ENCODE measurements at places on chromosomes 16 and 17.

DNA sequence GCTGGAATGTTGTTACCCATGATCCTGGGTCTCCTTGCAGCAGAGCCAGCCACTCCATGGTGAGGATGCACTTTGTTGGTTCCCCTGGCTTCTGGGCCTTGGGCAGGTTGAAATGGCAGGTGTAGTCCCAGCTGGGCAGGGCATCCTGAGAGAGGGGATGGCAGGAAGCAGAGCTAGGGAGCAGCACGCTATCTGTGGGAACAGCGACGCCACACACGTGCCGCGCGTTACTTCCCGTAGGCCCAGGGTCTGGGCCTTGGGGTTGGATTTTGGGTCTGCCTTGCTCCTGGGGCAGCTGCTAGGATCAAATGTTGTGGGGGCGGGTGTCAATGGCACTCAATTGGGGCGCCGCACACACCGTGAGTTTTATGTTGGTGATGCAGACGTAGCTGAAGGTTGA lies 368.0 kb downstream of the CPPED1 start:
- no peak for DNase-seq

DNA sequence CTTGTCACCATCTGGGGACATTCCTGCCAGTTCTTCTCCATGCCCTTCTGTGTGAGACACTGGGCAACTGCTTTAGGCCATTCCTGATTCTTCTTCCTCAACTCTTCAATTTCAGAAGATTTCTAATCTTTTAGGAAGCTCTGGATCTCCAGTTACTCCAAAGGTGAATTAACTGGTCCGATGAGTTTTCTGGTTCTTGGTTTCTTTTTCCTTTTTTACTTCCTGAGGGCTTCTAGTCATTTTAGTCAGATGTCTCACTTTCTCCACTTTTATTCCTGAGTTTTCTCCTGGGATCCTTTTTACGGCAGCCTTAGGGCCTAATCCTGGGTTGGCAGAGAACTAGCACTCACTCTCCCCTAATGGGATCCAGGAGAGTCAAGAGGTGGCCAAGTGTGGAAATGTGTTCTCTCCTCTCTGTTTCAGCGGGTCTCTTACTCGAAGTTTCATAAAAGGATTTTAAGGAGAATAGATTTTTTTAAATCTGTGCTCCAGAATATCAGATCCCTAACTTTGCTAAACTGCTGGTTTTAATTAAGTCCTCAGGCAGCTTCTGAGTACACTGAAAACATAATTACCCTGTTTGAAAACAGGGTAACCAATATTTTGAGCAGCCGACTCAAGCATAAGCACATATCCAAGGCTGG lies 107.6 kb downstream of the RMI2 start:
- DNase-seq, result no peak

DNA sequence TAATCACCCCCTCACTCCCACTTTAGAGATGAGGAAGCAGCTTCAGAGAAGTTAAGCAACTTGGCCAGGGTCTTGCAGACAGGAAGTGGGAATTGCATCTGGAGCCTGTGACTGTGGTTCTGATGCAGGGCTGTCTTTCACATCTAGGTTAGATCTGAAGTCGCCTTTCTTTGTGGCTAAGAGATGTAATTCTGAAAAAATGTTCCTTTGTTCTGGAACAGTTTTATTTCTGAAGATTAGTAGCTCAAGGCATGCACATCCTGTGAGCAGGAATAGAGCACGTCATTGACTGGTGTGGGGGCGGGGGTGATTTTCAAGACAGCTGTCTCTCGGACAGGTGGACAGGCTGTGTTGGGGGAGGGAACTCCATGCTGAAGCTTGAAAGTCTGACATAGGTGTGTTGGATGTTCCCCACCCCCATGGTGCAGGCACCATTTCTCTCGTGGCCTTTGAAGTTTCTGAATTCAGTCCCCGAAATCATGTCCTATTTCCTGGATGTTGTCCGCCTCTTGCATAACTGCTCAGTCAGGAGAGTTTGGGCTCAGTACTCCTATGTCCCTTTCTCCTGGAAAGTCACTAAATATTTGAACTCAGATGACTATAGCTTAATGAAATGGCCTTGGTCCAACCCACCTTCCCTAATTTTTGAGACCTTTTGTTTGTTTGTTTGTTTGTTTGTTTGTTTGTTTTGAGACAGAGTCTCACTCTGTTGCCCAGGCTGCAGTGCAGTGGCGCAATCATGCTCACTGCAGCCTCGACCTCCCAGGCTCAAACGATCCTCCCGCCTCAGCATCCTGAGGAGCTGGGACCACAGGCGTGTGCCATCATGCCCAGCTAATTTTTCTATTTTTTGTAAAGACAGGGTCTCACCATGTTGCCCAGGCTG lies 21.0 kb upstream of the HERPUD1 start:
- DNase-seq, result no peak

DNA sequence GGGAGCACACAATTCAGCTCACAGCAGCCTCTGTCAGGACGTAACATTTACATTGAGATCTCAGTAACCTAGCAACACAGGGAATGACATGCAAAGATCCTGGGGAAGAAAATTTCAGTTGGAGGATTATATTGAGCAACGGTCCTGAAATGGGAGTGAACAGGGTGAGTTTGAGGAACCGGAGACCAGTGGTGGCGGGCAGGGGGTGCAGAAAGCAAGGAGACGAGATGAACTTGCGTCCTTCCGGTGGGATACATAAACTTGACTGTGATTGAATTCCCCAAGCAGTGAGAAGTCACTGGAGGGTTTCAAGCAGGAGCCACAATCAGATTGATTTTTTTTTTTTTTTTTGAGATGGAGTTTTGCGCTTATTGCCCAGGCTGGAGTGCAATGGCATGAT lies 51.5 kb downstream of the SHISA6 start:
- no peak for DNase-seq

GRCh38 chr17:64117981-64118979 lies 11.7 kb downstream of the ERN1 start:
- no peak for DNase-seq

DNA sequence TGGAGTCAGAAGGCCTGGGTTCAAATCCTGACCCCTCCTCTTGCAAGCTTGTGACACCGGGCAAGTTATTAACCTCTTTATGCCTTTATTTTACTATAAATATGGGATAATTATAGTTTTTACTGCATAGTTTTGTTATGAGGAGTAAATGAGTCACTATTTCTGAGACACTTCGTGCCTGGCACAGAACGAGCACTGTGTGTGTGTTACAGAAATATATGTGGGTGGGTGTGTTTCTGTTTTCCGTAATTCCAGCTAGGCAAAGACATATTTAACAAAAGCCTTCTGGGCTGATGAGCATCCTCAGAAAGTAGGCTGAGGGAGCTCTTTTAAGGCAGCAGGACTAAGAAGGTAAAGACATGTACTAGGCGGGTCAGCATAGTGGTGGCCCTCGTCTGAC lies 417.9 kb downstream of the MAF start:
- DNase-seq, result no peak

DNA sequence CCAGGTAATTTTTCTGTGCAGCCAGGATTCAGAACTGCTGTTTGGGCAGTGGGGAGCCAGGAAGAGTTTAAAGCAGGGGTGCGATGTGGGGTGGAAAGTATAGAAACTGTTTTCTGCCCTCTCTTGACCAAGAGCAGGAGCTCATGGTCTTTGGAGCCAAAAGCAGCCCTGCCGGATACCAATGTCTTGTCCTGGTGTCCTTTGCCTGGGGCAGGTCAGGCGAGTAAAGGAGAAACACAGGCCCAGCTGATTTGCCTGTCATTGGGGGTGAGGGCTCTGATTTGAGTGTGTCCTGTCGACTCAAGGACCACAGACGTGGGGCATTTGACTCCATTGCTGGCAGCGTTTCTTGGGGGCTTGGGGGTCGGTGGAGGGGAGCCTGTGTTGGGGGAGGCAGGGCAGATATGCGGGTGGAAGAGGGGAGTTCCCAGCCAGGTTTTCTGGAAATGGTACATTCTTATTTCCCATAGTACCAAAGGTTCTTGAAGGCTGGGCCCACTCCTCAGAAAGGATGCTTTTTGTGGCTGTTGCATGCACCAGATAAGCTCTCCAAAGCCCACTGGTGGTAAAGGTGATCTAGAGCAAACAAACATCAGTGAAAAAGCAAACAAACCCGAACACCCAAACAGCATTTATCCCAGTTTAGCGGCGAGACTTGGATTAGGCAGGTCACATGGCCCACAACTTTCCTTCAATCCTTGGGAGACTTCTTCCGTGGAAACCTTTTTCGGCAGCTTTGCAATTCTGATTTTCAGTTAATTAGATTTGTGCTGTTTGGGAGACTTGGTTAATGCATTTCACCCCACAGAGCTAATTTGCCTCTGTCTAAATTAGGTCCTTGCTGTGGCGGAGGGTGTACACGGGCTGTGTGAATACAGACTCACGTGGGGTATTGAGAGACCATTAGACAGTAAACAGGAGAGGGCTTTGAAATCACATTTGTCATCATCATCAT lies 59.0 kb downstream of the MSI2 start:
- DNase-seq, result no peak

DNA sequence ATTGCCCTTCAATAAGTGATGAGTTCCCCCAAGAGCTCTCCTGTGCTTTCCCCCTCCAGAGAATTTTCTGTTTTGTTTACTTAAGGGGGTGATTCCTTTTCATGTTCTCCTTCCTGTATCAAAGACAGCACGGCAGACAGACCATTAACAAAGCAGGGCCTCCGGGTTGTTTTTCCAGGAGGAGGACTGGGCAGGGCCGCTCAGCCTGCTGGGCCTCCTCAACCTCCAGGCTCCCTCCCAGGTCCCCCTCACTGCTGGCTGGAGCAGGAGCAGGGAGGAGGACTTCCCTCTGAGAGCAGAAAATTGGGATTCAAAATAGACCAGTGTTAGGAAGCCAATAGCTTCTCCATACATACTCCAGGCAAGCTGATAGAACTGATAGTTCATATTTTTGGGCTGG lies 20.4 kb downstream of the SDK2 start:
- no peak for DNase-seq

- DNase-seq, result no peak
Observed at GRCh38 chr17:81582749-81583148, 30.6 kb upstream of the FAAP100 start.

DNA sequence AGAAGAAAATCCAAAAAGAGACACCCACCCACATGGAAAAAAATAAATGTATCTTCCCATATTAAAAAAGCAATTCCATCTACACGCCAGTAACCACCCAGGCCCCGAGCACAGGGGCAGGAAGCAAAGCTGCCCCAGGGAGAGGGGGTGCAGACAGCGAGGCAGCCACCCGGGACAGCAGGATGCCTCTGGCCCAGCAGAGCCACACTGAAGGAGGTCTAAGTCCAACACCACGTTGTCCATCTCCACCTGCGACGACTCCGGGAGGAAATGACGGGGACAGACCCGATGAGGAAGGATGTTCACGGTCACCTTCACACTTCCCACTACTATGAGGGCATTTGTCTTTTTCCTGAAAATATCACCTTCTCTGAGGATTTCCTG lies 14.4 kb upstream of the CYTH1 start:
- no peak for DNase-seq

GRCh38 chr17:27747462-27748359 lies 52.6 kb downstream of the NOS2 start:
- no peak for DNase-seq

GRCh38 chr16:19583665-19584300 lies 28.3 kb downstream of the VPS35L start:
- DNase-seq, result peak; percentile 55

DNA sequence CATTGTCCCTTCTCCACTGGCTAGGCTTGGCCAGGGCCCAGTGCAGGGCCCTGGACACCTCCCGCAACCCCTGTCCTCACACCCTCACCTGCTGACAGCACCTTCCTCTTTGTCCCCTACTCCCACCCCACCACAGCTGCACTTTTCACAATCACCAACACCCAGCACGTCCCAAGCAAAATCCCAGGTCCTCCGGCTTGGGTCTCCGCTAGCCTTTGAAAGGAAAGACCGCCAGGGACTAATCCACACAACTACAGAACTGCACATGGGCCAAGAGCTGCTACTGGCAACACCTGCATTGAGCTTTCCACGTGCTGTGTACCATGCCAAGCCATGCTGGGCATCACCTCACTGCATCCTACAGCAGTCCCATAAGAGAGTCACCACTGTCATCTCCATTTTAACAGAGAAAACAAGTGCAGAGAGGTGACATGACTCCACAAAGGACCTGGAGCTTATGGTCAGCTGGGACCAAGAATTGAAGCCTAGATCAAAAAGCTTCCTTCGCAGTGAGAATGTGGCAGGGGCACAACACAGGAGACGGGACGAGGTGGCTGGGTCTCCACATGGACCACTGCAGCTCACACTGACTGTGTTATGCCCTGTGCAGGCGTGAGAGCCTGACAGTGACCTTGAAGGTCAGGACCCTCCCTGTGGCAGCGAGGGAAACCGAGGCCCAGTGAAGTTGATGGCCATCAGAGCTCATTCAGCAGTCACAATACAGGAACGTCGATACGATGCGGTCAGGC lies 22.5 kb downstream of the FBXO31 start:
- DNase-seq, result no peak

GRCh38 chr17:64281962-64282752 lies 19.1 kb upstream of the TEX2 start:
- peak; percentile 61 for DNase-seq

GRCh38 chr17:66496306-66496705 lies 193.9 kb downstream of the PRKCA start:
- no peak for DNase-seq

DNA sequence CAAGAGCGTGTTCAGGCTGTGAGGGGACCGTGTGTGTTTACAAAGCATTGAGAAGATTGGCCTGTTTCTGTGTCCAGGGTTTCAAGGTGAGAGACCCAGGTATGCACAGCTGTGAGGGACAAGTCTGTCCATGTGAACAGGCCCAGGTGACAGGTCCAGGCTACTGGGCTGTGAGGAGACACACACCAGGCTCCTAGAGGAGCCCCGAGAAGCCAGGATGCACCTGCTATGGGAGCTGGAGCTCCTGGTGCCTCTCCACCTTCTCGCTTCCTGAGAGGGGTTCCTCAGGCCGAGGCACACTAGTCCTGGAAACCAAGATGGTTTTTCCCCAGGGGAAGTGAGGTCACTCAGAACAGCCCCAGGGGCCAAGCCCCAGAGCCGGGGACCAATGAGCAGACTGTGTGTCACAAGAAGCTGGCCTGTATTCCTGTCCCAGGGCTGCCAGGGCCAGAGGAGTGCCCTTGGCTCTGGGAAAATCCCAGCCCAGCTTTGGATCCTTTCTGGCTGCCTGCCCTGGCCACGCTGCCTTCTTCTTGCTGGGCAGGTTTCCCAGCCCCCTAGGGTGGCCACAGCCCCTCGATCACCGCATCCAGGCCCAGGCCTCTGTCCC lies 153.4 kb upstream of the PLCG2 start:
- DNase-seq, result no peak

GRCh38 chr16:23999663-24000062 lies 163.9 kb downstream of the PRKCB start:
- no peak for DNase-seq

DNA sequence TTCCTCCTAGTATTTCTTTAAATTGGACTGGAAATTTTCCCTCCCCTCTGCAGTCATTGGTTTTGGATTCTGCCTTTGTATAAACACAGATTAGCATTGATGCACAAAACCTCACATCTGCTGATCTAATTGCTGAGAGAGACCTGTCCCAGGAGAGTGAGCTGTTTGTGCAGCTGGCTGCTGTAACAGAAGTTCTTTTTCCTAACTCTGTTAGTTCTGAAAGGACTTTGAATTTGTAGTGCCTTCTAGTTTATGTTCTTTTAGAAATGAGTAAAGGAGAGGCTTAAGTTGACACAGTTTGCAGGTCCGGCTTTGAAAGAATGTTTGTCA lies 45.2 kb upstream of the KPNB1 start:
- no peak for DNase-seq

- no peak for DNase-seq
Observed at GRCh38 chr17:72430611-72431432, 310.0 kb downstream of the SOX9 start.

- peak; percentile 74 for DNase-seq
Observed at GRCh38 chr17:76408037-76408849, 23.8 kb downstream of the SPHK1 start.

GRCh38 chr17:40307001-40307730 lies 1.8 kb upstream of the RARA start:
- DNase-seq, result peak; percentile 35
